ENCODE measurements at places on chromosomes 16 and 17. TPM values are rescaled to one million over a fixed set of nuclear protein-coding genes. Genes with fewer than 3 reads are reported as not detected.

NPIPA8 gene
- total RNA-seq, result 18.8 TPM

HOXB9 gene
- total RNA-seq, result 0.24 TPM

GRCh38 chr16:75271441-75272096, 20.1 kb upstream of the BCAR1 start:
- no peak for DNase-seq

PMFBP1 gene
- total RNA-seq, result 0.57 TPM

DNA sequence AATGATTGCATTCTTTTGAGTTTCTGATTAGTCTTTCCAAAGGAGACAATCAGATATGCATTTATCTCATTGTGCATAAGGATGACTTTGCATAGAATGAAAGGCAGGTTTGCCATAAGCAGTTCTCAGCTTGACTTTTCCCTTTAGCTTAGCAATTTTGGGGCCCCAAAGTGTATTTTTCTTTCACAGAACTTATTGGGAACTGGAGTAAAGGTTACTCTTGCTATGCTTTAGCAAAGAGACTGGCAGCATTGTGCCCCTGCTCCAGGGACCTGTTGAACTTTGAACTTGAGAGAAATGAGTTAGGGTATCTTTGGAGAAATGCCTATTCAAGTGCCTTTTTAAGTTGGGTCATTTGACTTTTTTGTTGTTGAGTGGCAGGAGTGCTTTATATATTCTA, 17.0 kb downstream of the TAT start:
- DNase-seq, result no peak

ZSCAN10 gene
- not detected for total RNA-seq

DNA sequence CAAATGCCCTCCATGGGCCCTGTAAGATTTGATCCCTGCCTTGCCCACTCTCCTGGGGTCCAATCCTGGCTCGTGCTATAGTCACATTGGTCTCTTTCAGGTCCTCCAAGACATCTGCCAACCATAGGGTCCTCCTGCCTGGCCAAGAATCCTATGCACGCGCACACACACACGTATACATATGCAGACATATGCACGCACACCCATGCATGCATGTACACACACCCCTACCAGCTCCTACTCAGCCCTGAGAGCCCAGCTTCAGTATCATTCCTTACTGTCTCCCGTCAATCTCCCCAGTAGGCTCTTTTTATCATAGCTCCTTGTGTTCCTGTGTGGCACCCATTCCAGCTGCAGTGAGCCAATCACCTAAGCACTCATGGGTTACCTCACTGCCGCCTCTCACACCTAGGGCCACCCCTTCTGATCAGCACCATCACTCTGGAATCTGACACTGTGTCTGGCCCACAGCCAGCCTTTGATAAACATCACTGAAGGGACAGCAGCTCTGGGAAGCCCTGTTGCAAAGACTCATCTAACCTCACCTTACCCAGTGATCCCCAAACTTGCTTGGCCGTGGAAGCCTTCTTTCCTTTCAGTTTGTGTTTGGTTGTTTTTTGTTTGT, 7.9 kb upstream of the DNAH17 start:
- DNase-seq, result no peak

GRCh38 chr16:86597880-86598606, 19.7 kb downstream of the FOXL1 start:
- DNase-seq, result no peak

- no peak for DNase-seq
Measured at GRCh38 chr16:7113949-7114348, 218.7 kb upstream of the RBFOX1 start.

- DNase-seq, result no peak
Measured at GRCh38 chr16:9082422-9082821, 9.0 kb upstream of the HAPSTR1 start.

GRCh38 chr16:28326881-28327610, 34.7 kb downstream of the SBK1 start:
- peak; percentile 83 for DNase-seq

DNA sequence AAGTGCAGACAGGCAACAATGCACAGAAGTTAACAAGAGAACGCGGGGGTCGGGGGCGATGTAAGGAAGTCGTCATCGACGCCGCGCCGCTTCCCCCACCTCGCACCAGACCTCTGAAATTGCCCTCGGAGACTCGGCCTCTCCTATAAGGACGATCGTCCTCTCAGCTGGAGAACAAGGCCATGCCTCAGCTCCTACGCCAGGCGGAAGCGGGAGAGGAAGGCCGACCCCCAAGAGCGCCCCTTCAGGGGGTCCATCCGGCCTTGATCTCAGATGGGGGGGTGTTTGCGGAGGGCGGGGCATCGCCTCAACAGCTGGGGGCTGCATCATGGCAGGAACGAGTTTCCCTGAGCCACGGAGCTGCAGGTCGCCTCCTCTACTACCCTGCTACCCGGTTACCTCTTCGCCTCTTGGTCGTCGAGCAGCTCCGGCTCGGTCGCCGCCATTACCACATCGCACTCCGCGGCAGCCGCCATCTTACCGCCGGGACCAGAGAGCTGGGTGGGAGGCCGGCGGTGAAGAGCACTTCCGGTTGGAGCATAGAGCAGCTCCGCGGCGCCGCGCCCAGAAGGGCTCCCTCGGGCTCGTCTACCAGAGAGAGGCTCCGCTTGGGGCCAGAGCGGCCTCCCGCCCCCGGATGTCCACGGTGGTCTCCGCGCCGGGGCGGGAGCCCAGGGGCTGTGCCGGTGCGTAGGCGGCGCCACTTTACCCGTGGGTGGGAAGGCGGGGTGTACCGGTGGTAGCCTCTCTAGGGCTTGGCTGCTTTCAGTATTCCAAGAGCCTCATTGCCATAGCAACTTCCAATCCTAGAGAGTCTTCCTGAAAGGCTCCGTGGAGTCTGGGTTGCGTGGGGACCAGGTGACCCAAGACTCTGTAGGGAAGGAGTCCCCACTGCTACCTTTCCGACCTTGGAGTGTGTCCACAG, at the start of gene DNAJC7:
Gene DNAJC7 (minus strand): TSS at position 499 of the 925 bp plus-strand sequence. CDS start 23 bp downstream, at position 476.
- peak; percentile 98 for DNase-seq

DNA sequence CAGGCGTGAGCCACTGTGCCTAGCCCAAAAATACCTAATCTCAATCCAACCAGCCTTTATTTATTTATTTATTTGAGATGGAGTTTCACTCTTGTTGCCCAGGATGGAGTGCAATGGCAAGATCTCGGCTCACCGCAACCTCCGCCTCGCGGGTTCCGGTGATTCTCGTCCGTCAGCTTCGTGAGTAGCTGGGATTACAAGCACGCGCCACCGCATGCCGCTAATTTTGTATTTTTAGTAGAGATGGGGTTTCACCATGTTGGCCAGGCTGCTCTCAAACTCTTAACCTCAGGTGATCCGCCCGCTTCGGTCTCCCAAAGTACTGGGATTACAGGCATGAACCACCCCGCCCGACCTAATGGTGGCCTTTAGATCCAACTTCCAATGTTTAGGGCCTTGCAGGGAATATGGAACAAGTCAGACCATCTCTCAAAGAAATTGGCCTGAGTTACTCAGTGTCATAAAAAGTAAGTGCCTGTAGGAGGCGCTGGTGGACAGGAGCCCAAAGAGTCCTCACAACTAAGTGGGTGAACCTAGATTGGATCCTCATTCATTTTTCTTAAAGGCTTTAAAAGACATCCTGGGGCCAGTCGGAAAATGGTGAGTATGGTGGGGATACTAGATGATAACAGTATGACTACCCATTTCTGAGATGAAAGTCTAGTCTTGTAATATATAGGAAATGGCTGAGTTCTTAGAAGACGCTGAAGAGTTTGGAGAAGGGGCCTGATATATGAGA, 4.6 kb downstream of the ZSCAN10 start:
- no peak for DNase-seq

GRCh38 chr16:22192261-22193062, 13.6 kb upstream of the EEF2K start:
- peak; percentile 95 for DNase-seq

DNA sequence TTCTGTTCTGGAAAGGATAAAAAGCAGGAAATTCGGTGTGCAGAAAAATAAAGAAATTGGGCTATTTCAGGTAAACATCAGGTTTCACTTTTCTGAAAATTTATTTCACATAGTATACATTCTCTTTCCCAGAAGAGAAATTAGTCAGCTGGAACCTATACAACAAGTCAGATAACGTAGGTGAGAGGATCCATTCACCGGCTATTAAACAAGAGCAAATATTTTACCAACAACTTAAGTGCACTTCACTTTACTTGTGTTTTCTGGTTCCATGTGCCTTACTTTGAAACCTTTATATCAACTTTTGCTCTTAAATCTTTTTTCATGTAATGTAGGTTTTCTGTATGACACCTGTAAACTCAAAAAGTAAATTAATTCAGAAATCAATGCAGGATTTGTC, 839.7 kb downstream of the CDH11 start:
- DNase-seq, result no peak

- DNase-seq, result no peak
Measured at GRCh38 chr17:68255731-68256538, 8.1 kb downstream of the AMZ2 start.

- no peak for DNase-seq
Measured at GRCh38 chr16:53369921-53370320, 64.3 kb upstream of the RBL2 start.

TMIGD1 gene
- not detected for total RNA-seq

PLA2G10 gene
- total RNA-seq, result not detected

DNA sequence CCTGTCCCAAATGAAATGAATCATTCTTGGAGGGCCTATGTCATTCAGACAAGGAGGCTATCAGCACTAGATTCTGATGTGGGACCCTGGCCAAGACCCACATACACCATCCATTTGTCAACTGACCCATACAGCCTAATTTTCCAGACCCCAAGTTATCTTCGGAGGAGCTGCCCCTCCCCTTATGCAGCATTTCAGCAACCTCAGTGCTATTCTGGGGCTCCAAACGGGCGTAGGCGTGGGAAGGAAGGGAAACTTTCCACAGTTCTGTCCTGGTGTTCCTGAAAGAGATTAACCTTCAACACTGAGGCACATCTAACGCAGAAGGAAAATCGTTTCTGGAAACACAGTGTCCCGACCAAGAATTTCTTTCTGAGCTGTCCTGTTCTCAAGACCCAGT, 86.7 kb downstream of the MYH11 start:
- no peak for DNase-seq

DNA sequence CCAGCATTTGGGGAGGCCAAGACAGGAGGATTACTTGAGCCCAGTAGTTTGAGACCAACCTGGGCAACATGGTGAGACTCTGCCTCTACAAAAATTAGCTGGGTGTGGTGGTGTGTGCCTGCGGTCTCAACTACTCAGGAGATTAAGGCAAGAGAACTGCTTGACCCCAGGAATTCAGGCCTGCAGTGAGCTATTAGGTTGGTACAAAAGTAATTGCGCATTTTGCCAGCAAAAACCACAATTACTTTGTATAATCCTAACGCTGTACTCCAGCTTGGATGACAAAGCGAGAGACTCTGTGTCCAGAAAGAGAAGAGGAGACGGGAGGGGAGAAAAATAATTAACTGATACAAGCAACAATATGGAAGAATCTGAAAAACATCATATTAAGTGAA, 32.7 kb downstream of the YWHAE start:
- no peak for DNase-seq

IFI35 gene
- 24.1 TPM for total RNA-seq

CIBAR2 gene
- not detected for total RNA-seq

ZFPM1 gene
- total RNA-seq, result 4.3 TPM

HS3ST3A1 gene
- total RNA-seq, result 0.24 TPM

TBC1D28 gene
- total RNA-seq, result not detected

DNA sequence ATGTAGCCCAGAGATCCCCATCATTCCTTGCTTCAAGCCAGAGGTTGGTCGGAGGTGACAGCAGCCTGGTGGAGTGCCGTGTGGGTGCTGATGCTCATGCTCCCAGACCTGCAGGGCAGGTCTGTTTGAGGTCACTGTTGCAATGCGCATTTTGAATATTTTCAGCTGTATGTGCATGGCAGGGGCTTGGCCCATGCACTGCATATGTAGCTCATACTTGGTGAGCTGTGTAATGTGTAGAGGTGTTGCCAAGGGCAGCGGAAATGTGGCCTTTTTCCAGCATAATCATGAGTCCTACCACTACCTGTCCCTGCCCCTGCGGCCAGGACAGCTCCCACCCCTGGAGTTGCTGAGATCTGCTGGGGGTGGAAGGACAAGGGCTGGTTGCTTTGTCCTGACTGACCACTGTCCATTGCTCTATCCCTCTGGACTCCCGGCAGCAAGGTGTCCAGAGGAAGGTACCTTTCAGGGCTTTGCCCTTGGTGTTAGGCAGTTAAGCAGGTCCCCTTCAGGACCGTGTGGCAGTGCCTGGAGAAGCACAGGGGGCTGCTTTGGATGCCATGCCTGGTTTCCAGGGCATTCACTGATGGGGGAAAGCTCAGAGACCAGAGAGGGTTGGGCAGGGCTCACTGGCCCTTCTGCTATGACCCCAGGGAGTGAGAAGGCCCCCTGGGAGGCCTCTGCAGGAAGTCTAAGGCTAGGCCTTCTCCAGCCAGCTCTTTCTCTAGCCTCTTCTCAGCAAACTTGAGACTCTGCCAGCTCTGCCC, 215.2 kb downstream of the NTN1 start:
- no peak for DNase-seq

- no peak for DNase-seq
Measured at GRCh38 chr17:79090443-79091225, 16.0 kb downstream of the ENGASE start.

IL17C gene
- not detected for total RNA-seq

DNA sequence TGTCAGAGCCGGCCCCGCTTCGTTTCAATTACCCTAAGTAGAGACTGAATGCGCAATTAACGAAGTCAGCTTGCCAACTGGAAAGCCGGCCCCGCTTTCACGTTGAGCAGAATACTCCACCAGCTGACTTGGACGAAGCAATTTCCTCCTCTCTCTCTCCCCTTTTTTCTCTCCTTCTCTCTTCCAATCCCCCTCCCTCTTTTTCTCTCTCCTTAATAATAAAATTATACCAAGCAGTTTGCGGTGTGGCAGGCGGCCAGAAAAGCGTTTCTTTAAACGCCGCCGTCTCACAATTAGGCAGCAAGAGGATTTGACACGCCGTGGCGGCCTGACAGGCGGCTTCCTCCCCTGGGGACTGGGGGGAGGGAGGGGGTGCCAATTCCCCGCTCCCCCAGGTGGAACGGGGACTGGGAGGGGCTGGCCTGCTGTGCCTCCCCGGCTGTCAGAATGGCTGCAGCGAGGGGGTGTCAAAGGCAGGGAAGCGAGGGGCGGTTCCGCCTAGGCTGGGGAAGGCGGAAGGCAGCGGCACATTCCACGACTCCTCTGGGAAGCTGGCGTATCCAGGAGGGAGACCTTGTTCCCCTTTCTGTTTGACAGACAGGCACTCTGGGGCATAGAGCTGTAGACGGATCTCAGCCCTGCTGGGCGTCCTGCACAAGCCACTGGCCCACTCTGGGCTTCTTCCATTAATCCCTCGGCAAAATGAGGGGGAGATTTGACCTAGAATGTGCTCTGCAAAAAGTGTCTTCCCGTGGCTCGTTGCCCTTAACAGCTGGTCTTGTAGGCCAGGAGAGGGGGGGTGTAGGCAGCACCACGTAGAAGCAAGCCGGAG, 52.7 kb downstream of the SREBF1 start:
- peak; percentile 86 for DNase-seq

Measured in posterior vena cava (tissue), 2 donors.